Muscle of arm (tissue), 14 donors: ENCODE measurements at places on chromosomes 1 and 21. TPM values are rescaled to one million over a fixed set of nuclear protein-coding genes. Genes with fewer than 3 reads are reported as not detected.

DNA sequence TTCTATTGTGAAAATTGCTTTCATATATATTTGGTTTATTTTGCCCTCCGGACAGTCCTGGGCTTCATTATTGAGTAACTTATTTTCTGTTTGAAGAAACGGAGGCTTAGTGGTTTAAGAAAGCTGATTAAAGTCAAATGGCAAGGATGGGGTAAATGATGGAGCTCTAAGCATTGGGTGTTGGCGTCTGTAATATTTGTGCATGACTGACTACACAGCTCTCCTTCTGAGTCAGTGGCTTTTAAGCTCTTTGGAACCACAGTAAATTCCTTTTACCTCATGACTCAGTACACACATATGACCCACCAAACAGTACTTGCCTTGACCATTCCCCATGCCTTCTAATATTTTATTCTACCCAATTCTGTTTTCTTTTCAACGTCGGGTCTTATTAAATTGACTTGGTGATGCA is 21.0 kb downstream of the B3GALT5 start:
- no peak for DNase-seq

DNA sequence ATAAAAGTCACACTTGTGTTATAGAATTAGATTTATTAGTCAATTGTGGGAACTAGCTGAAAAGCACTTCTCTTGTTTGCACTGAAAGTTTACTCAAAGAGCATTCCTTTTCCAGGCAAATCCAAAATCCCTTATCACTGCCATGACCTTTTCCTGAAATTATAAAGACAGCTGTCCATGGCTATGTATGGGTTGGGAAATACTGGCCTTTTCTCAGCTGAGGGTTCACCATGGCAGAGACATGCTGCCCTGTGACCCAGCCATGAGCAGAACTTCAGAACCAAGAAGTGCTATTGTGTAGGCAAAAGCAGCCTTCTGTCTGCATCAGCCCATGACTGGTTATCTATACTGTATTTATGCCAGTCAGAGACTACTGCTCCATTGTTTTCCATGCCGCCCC is 9.8 kb upstream of the EDEM3 start:
- DNase-seq, result no peak

- DNase-seq, result no peak
Measured at GRCh38 chr1:94668528-94668927, 127.0 kb upstream of the F3 start.

- no peak for DNase-seq
Measured at GRCh38 chr1:7387053-7387927, 383.8 kb upstream of the VAMP3 start.

TRIM67 gene
- polyA plus RNA-seq, result 0.04 TPM
